ENCODE measurements at places on chromosomes 6 and 20.
A peak's percentile ranks its signal among the peaks of the same experiment; 100 is the strongest.

DNA sequence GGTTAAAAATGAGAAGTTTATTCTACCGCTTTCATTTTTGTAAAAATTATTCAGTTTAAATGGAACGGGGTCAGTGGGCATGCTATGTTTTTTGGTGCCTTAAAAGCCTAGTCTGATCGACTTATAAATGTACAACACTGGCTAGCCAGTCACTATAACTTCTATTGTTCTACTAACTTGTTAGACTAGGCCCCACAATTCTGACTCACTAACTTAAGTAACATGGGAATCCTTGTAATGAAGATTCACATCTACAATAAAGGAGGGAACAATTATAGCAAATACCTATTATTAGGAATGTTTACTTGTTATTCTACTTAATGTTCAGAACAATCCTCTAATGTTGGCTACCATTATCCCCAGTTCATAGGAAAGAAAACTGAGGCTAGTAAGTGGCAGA lies 28.5 kb downstream of the REPS1 start:
- no peak for DNase-seq

GRCh38 chr6:29510202-29510601 lies 22.4 kb upstream of the MAS1L start:
- DNase-seq = no peak

DNA sequence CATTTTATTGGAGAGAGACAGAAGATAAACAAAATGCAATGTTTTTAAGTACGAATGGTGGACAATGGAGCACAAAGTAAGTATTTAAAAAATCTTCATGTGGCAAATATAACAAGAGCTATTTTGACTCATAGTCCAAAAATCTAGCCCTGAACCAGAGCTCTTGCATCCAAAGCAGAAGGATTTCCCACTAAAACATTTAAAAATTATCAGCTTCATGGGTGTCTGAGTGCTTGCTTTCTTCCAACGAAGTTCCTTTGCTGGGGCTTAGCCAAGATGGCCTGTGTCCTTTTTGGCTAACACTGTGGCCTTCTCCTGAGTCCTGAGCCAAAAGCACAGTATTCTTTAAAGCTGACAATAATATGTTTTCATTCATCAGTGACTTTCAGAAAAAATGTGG lies 161.7 kb downstream of the RIMS1 start:
- no peak for DNase-seq

- no peak for DNase-seq
Observed at GRCh38 chr6:35147026-35147425, 5.9 kb upstream of the TCP11 start.

DNA sequence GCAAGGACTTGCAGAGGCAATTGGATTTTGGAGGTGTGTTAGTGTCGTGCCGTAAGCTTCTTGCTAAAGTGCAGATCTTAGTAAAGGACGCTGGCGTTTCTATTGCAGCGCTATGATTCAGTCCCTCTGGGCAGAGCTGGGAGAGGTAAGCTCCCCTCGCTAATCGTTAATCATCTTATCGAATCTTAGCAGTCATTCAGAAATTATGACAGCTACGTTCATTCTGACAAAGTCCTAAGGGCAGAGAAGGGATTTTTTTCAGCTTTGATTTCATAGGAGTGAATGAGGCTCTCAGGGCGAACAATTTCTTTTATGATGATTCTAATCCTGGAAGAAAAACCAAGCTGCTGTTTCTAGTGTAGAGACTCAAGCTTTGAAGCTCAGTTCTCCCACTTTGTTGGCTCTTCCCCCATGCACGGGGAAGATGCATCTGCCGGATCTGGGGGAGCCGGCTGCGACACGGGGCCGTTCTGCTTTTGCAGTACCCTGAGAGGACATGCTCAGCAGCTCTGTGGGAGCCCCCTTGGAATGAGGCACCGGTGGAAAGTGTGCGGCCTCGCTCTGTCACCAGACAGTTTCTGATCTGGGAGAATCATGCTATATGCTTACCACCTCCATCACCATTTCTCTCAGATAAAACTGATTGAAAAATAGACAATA lies 79.1 kb upstream of the SLC22A23 start:
- DNase-seq = no peak

- DNase-seq = no peak
Observed at GRCh38 chr20:25277941-25278521, 30.1 kb downstream of the PYGB start.

GRCh38 chr6:107849325-107849724 lies 25.2 kb upstream of the SCML4 start:
- DNase-seq = no peak

- peak; percentile 81 for DNase-seq
Observed at GRCh38 chr20:32031007-32031958, 20.8 kb upstream of the HCK start.

GRCh38 chr6:26539071-26539615 lies 977 bp downstream of the HMGN4 start:
- DNase-seq = no peak

DNA sequence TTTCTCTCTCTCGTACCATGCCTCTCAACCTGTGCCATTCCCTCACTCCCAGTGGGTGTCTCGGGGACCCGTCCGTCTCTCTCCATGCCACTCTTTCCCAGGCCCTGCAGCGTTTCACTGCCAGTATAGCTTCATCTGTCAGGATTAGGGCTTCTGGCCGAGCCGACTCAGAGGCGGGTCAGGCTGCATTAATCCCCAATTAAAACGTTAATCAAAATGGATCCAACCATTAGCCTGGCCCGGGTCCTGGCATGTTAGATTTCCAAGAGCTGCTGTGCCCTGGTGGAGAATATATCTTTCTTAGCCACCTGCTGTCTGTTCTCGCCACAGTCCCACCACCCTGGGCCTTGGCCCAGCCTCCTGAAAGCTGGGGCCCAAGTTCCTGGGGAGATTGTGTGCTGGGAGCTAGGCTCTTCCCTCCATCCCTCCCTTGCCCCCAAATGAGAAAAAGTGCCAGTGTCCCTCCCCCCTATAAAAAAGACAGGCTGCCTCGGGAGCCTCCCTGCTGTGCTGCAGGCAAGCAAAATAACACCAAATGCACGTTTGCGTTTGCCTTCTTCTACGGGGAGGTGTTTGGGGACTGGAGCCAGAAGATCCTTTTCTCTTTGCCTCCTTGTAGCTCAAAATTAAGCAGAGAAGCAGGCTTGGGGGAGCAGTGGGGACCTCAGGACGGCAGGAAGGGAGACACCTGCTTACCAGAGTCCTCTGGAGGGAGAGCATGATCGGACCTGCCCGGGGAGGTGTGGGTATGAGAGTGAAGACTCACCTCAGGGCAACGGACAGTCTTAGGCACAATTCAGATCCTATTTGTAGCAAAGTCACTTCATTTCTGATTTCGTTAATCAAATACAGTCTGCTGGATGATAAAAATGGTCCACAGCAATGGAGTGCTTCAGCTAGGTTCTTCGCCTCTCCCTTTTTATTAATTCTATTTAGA lies 3.0 kb downstream of the KCNG1 start:
- no peak for DNase-seq

DNA sequence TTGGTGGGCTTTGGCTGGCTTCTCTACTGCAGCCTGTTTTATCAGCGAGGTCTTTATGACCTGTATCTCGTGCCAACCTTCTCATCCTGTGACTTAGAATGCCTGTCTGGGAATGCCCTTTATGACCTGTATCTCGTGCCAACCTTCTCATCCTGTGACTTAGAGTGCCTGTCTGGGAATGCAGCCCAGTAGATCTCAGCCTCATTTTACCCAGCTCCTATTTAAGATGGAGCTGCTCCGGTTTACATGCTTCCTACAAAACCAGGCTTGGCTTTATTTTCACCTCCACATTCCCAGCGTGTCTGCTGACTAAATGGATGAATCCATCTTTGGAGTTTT lies 395.3 kb downstream of the PREX1 start:
- no peak for DNase-seq

DNA sequence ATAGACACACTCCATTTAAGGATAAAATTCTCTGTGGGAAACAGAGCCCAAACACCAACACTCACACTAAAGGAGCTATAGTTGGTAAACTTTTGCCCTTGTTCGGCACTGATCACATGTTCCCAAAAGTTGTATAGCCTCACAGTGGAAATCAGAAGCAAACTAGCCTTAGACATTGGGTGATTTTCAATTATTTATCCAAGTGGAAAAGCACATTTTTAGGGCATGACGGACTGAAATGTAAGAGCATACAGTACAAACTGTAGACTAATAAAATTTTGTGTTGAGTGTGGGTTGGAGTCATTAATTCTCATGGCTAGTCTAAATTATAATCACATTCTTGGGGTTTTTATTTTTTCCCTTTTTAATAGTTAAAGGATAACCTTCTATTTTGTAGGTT lies 202.4 kb downstream of the MOXD1 start:
- DNase-seq = no peak

DNA sequence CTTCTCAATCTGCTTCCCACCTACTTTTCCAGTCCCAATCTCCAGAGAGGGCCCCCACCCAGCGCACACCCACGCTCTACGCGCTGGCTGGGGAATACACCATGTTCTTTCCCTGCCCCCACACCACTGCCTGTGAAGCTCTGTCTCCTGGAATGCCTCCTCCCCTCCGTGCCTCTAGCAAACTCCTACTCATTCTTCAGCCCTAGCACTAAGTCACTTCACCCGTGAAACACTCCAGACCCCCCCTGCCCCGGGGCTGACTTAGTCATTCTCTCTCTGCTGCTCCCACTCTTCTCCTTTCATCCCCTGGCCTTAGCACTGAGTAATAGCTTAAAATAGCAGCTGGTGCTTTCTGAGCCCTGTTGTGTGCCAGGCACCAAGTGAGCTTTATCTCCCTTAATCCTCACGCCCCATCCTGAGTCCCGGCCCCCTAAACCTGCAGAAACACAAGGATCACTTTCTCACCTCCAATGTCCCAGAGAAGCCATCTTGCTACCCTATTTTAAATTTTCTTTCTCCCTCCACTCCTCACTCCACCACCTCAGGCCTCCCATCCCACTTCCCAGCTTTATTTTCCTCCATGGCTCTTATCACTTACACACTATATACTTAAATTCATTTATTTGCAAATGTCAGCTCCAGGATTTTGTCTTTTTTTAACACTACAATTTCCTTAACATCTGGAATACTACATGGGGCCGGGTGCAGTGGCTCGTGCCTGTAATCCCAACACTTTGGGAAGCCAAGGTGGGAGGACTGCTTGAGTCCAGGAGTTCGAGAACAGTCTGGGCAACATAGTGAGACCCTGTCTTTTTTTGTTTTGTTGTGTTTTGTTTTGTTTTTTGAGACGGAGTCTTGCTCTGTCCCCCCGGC lies 6.3 kb upstream of the PARD6B start:
- DNase-seq = peak; percentile 84

- no peak for DNase-seq
Observed at GRCh38 chr6:121695329-121695728, 259.9 kb downstream of the GJA1 start.

- no peak for DNase-seq
Observed at GRCh38 chr6:83097675-83098074, 30.2 kb downstream of the DOP1A start.

DNA sequence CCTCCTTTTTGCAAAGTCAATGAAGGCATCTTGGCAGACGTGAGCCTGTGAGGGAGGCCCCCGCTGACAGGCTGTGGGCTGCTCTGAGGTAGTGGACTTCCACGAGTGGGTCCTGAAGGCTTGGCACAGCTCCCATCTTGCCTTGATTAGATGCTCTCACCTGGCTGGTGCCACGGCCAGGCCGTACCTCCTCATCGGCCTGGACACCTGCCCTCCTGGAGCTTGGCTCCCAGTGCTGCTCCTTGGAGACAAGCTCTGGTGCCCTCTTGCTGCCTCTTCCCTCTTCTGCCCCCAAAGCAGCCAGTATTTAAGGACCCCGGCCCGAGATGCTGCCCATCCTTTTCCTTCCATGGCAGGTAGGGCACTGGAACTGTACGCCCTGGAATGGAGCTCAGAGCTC lies 93.5 kb downstream of the ERMARD start:
- no peak for DNase-seq

DNA sequence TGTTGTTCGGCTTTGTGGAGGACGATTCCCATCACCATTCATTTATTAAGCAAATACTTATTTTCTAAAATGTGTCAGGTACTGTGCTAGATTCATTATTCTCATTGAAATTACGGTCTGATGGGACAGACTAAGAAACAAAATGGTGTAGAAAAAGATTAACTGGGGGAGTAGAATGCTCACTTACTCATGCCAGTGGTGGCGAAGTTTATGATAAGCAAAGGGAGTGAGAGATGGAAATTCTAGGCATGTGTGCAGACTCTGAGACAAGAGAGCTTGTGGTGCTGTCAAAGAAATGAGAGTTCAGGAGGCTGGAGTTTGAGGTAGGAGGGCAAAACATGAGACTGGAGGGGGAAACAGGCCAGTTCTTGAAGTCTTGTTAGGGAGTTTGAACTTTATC lies 896 bp downstream of the RPP21 start:
- DNase-seq = no peak

GRCh38 chr6:163835439-163836171 lies 421.1 kb downstream of the QKI start:
- no peak for DNase-seq

GRCh38 chr6:44260451-44261297 lies 3.3 kb upstream of the SLC35B2 start:
- no peak for DNase-seq

GRCh38 chr20:36205026-36205425 lies 31.3 kb upstream of the AAR2 start:
- no peak for DNase-seq

DNA sequence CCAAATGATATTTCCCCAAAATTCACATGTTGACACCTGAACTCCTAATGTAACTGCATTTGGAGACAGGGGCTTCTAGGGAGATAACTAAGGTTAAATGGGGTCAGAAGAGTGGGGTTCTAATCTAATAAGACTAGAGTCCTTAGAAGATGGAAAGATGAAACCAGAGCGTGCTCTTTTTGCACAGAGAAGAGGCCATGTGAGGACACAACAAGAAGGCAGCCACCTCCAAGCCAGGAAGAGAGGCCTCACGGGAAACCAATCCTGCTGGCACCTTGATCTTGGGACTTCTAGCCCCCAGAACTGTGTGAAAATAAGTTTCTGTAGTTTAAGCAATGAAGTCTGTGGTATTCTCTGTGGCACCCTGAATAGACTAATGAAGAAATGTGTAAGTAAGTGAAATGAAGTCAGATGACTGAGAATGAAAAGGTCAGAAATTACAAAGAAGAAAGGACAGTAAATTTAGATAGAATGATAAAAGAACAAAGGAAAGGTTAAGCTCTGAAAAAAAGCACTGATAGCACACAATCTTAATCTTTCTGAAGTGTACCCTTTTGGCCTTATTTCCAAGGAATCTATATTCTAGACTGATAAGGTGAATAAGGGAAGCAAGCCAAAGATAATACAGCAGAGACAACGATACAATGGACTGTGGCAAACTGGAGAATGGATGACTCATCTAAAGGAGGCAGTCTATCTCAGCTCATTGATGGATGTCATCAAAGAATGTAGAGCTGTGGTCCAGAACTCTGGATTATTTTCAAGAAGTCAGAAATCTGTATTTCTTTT lies 110.4 kb downstream of the MYB start:
- DNase-seq = no peak

- no peak for DNase-seq
Observed at GRCh38 chr6:107118976-107119375, 3.7 kb upstream of the BEND3 start.

GRCh38 chr6:126625019-126625418 lies 285.1 kb downstream of the CENPW start:
- no peak for DNase-seq

DNA sequence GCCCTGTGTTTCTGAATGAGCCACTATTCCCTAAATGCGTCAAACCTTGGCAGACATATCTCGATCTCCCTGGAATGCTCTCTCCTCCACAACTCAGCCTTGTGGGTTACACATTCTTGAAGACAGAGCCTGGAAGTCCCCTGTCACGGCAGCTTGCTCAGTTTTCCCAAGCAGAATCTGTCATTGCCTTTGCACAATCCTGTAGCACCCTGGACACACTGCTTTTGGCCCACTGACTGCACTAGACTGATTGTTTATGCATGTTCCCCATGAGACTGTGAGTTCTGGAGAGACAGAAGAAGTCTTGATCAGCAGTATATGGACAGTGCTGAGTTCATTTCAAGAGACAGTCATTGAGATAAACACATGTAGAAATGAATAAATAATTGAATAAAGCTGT lies 406.7 kb downstream of the CD83 start:
- DNase-seq = no peak

All from stimulated activated CD8-positive, alpha-beta memory T cell treated with anti-CD3 and anti-CD28 coated beads, Interleukin-4, amount 100 ng/mL, for 48 hours (primary cell).